ENCODE measurements at places on chromosomes 12 and 14.

- no peak for DNase-seq
Measured at GRCh38 chr14:35725930-35726329, 83.2 kb downstream of the RALGAPA1 start.

- no peak for DNase-seq
Measured at GRCh38 chr14:99137913-99138571, 134.0 kb downstream of the BCL11B start.

- no peak for DNase-seq
Measured at GRCh38 chr12:96233939-96234461, 39.8 kb downstream of the ELK3 start.

DNA sequence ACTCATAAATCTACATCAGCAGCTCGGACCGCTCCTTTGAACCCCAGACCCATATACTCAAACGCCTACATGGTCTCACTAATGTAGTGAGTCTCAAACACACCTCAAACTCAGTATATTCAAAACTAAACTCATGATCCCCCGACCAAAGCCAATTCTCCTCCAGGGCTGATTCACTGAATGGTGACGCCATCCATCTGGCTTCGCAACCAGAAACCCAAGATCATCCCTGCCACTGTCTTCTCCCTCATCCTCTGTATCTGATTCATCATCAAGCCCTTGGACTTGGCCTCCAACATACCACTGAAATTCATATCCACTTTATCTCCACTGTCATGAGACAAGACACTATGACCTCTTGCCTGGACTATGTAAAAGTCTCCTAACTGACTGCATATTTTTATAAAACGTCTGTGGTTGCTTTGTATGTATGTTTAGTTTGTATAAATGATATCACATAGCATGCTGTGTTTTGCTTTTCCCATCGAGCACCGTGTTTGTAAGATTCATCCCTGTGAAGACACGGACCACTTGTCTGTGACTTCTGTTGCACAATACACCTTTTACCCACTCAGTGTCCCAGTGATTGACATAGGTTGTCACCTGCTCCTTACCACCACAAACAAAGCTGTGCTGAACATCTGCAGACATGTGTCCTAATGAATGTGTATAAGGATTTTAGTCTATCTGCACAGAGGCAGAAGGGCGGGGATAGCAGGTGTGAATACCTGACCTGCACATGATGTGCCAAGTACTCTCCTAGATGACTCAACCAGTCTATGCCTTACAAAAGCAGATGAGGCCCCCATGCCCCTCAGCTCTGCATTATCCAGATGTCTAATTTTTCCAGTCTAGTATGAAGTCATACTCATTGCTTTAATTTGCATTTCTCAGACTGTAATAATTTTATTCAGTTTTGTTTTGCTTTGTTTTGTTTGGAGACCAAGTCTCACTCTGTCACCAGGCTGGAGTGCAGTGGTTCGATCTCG is 76.9 kb downstream of the VWF start:
- no peak for DNase-seq

DNA sequence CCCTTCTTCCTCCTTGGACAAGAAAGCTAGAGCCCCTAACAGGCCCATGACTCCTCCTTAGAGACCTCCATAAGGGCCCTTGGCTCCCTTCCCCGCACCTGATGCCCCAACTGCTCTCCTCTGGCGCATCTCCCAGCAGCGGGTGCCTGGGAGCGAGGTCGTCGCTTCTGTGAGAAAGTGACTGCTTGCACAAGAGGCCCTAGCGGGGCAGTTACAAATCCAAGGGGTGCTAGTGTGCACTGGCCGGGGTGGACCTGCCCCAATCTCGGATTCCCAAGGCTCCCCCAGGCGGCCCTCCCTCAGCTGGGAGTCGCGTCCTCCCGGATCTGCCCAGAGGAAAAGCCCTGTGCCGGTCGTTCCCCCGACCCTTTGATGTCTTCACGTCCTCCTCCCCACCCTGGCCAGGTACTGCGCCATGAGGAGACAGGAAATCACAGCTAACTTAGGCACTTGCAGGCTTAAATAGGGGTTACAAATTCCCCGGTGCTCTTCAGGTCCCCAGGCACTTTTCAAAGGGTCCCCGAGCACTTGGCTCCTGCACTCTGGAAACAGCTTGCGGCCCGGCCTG is 2.8 kb downstream of the NKX2-8 start:
- no peak for DNase-seq

DNA sequence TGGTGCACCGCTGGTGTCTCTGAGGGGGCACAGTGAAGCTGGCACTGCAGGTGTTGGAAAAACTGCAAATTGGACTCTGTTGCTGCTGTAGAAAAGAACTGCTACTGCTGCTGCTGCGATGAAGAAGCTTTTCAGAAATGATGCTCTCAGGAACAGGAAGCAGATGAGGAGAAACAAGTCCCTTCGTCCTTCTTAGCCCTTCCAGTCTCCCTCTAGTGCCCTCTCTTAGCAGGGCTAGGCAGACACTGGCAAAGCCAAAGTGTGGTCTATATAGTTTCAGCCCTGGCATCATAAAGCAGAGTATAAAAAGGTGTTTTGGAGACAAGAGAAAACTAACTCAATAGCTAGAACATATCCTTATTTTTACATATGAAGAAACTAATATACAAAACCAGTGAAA is 174.5 kb downstream of the MYRFL start:
- no peak for DNase-seq

- DNase-seq = no peak
Measured at GRCh38 chr12:117967512-117967911, 1.3 kb downstream of the KSR2 start.

GRCh38 chr12:54437697-54438096 is 18.6 kb upstream of the ITGA5 start:
- no peak for DNase-seq

DNA sequence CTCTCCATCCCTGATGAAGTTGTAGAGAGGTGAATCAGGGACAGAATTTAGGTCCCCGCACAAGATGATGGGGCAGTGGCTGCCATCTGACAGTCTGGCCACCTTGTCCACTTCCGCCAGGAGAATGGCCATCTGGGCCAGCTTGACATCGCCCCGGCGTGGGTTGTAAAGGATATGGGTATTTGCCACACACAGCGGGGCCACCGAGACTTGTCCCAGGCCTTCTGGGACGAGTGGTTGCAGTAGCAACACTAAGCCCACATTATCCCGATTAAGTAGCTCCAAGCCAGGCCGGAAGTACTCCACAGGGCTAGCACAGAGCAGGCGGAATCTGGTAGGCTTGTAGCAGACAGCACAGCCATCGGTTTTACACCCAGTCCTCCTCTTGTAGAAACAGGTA is 6.2 kb downstream of the ANGEL1 start:
- DNase-seq = no peak

DNA sequence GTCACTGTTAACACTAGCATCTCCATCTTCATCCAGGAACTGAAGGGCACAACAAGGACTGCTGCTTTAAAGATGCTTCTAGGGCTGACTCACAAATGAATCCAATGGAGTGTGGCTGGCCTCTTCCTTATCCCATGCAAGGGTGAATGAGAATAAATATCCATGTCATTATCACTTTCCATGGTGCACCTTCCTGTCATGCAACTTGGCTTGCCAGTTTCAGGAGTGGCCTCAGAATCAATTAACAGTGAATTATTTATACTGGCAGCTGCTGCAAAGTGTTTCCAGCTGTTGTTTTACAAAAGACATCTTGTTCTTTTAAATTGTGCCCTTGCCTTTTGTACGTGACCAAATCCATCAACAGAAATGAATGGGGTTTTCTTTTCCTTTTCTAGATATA is 499.3 kb upstream of the TMEM132C start:
- no peak for DNase-seq

- DNase-seq = no peak
Measured at GRCh38 chr12:15808652-15809051, 19.5 kb upstream of the EPS8 start.

DNA sequence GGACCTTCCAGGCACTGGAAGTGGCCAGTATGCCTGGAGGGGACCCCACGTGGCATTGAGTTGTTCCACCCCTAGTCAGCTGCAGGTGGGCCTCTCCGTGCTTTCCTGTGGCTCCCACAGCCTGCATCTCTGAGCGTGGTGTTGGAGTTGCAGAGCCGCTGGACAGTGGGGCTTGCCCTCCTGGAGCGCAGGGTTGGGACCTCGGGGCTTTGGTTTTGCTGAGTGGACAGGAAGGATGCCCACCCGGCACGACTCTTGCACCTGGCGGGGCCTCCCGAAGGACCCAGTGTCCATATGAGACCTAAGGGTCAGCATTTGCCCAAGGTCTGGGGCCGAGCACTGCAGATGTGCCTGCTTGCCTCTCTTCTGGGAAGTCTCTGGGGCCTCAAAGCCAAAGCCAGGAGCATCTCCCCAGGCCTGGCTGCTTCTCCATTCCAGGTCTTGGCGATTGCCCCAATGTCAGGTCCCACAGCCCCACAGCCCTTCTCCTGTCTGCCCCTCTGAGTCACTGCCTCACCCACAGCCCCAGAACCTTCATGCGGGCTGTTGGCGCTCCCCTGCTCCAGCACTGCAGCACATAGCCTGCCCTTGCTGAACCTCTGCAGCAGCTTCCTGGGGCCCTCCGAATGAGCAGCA is 1.5 kb downstream of the PACS2 start:
- no peak for DNase-seq

Measured in SHP77 treated with DMSO at 0.1 percent for 48 hours (cell line).